ENCODE measurements at places on chromosomes 13 and 19.

DNA sequence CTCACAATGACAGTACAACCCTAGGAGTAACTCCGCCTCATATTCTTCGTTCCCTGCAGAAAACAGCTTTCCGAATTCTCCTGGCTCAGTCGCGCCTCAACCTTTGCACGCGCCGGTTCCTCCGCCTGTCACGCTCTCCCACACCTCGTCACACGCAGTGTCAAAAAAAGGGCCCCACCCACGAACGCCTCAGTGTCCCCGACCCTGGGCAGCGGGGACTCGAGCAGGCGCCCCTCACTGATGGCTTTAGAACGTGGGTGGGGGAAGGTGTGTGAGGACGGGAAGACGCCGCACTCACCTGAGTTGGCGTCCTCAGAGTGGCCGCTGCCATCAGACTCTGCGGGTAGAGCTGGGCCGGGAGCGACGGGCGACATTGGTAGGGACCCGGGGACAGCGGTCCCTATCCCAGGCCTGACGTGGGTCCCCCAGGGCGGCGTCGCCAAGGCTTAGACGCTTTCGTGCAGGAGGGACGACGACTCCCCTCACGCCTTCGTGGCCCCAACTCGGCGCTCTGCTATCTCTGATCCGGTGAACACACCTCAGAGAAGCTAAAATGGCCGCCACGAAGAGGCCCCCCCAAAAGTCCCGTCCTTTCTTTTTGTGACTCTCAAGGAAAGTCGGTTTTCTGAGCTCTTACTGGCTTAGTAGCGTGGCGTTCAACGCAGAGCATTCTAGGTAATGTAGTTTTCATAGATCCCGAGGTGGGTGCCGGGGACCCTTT, at the start of gene ZNF154:
TSS of gene ZNF154 (minus strand) at position 564 of the 721 bp plus-strand sequence. CDS start at position 331, 233 bp downstream.
- peak; percentile 8 for DNase-seq

DNA sequence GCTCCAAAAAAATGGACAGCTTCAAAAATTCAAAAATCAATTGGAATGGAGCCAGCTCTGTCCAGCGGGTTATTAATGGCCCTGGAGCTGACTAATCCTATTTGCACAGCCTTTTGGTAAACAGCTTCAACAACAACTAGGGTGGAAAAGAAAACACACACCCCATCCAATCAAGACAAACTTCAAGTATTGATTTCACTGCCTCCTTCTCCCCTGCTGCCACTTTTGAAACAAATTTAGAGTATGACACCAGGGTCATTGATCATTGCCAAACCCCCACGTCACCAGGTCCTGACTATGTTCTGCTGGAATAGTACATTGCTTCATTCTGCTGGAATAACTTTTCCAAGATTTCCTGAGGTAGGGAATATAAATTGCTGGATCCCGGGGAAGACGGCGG, 56.8 kb upstream of the GTF3A start:
- DNase-seq, result no peak

- DNase-seq, result no peak
Measured at GRCh38 chr13:112716461-112716820, 26.6 kb downstream of the ATP11A start.

- no peak for DNase-seq
Measured at GRCh38 chr13:106277484-106278154, 257.8 kb downstream of the EFNB2 start.
